ENCODE measurements at places on chromosomes 6 and 20.

- no peak for DNase-seq
Measured at GRCh38 chr20:57806975-57807374, 97.2 kb upstream of the PMEPA1 start.

DNA sequence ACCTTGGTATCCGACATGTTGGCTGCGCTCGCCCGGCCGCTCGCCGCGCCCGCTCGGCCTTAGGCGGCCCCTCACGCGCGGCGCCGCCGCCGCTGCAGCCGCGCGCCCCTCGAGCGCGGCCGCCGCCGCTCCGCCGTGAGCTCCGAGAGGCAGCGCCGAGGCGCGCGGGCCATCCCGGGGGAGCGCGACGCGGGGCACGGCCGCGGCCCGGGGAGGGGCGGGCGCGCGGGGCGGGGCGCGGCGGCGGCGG is at the start of gene KIF13A:
Gene KIF13A (minus strand): TSS at position 189 of the 250 bp plus-strand sequence. CDS start 172 bp downstream, at position 17.
- DNase-seq, result no peak

DNA sequence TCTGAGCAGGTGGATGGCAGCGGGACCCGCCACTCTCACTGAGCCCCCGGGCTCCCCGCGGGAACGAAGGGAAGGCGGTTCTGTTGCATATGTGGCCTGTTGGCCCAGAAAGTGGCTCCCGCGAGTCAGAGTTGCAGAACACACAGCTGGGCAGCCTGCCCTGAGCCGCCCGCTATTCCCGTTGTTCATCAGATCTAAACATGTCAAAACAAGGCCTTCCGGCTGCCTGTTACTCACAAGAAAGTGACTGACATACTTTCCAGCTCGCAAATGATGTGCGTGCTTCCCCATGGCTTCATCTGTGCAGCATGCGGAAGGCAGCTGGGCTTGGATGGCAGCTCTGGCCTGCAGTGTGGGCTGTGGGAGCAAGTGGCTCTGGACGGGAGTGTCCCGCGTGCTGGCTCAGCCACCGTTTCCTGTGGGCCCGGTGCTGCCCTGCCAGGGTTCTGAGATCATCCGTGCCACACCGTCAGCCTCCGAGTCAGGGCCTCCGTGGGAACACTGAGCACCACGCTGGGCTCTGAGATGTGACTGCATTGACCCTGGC is 227.3 kb downstream of the ERMARD start:
- no peak for DNase-seq

- DNase-seq, result peak; percentile 74
Measured at GRCh38 chr6:90295854-90296340, 746 bp downstream of the BACH2 start.

DNA sequence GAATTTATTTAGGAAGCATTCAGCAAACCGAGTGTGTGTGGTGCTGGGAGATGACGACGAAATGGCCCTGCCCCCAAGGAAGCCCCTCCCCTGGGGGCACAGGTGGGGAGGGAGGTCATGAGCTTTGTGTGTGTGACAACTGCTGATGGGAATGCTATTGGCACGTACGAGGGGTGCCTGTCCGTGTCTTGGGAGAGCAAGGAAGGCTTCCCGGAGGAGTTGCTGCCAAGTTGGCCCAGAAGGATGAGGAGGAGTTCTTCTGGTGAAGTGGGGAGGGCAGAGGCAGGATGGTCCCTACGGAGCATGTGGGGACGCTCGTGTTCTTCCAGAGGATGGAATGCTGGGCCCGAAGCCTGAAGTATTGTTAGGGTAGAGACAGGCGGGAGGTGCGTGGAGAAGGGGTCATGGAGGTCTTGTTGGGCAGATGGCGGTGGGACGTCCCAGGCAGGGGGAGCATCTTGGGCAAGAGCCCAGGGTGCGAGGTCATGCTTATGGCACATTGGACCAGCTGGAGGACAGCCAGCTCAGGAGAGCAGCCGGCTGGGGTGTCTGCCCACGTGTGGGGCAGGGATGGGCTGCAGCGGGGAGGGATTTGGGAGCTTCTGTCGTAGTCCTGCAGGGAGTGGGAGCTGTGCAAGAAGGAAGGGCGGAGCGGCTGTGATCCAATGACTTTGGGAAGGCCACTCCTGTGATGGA is 46.1 kb downstream of the SYNJ2 start:
- no peak for DNase-seq

- no peak for DNase-seq
Measured at GRCh38 chr20:64064145-64064698, 1.2 kb downstream of the TCEA2 start.

DNA sequence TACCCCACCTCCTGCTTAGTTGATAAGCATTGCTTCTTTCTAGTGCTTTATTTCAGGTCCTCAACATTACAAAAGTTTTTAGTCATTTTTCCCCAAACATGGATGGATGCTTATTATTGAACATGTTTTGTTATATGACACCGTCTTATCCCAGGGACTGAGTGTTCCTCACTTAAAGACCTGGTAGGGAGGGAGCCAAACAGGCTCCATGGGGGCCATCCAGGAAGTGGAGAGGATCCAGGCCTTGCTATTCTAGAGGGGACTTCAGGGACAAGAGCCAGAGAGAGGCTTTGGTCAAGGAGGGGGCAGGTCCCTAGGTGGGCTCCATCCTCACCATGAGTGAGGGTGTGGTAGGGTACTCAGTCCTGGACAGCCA is 7.4 kb downstream of the SLC32A1 start:
- DNase-seq, result no peak

GRCh38 chr20:8903655-8904605 is 165.0 kb upstream of the PLCB4 start:
- DNase-seq, result no peak

DNA sequence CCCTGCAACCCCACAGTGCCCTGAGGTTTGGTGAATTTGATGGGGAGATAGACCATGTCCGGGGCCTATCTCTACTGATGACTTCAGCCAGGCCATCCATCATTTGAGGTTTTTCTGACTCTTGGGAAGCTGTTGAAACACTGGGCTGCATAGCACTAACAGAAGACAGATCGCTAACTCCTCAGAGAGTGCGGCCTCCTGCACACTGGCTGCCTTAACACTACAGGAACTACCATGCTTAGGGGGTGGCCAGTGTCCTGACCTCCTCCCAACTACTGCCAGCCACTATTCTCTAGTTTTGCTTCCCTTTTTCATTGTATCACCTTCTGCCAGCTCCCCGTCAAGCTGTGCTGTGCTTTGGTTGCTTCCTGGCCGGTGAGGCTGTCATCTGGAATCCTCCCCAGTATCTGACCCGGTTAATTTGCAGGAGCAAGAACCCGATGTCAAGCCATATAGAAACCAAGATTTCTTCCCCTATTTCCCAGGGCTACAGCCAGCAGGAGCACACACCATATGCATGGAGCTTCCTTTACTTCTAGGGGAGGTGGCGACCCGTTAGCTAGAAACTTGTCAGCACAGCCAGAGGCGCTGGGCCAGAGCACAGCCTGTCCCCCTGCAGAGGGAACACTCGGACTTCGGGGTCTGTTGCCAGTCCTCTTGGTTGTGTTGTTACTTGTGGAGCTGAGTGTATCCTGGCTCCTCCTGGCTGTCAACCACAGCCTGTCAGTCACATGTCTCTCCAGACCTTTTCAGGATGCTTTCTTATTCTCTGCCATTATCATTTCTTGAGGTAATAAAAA is 57.3 kb upstream of the TRAF3IP2 start:
- no peak for DNase-seq

DNA sequence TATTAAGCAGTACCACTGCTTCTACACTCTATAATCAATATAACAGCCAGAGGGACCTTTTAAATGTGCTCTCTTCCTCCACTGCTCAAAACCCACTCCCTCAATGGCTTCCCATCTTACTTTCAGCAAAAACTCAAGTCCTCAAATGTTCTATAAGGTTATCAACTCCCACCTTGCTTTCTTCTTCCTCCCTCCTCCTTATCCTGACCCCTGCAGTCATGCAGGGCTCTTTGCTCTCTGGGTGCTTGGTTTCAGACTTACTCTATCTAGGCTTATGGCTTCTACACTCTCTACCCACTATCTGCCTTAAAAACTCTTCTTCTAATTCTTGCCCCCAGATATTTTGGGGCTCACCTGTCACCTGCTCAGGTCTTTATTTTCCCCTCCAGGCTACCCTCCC is 5.3 kb downstream of the ARHGAP18 start:
- DNase-seq, result no peak

- DNase-seq, result peak; percentile 5
Measured at GRCh38 chr6:33999567-33999966, 146.3 kb downstream of the GRM4 start.

DNA sequence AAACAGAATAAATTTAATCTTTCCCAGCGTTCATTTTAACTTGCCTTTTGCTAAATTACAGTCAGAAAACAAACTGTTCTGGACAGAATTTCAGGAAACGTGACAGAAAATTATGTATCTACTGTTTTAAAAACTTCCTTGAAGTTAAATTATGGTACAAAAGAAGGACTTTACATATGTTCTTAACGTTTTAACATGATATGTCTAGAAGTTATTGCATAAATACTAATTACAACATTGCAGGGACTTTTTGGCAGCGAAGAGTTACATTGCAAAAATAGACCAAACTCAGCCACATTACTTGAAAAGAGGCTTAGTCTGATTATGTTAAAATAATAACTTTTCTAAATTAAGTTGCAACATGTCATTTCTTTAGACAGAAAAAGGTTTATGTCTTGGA is 142.1 kb upstream of the IMPG1 start:
- DNase-seq, result no peak

GRCh38 chr6:126773112-126773805 is 345.2 kb upstream of the RSPO3 start:
- no peak for DNase-seq

DNA sequence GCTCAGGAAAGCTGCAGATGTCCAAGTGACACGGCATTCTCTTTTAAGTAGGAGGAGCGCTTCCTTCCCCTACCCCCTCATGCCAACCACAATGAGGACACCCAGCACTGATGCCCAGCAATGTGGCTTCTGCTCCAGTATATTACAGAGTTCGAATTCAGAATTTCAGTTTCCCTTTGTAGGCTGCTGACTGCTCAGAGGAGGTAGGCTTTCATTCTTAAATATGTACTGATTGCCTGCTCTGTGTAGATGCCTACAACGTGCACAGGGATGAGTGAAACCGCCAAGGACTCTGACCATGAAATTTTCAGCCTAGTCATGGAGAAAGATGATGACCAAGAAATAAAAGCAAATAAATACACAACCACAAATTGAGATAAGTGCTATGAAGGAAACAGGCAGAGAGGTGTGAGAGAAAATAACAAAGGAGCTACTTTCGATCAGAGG is 50.9 kb upstream of the TNFAIP3 start:
- DNase-seq, result no peak

DNA sequence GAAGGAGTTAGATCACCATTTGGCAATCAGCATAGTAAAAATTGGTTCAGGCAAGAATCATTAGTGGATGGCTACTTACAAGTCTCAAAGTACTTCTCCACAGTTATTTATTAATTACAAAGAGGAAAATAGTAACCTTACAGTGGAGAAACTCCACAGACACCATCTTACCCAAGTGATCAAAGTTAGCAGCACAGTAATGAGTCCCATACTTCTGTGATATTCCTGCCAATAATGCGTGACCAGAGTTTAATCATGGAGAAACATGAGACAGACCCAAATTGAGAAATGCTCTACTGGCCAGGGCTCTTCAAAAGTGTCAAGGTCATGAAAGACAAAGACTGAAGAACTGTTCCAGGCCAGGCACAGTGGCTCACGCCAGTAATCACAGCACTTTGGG is 9.5 kb downstream of the TBC1D7 start:
- no peak for DNase-seq

GRCh38 chr6:132592855-132593254 is 3.3 kb upstream of the TAAR5 start:
- no peak for DNase-seq

All from Peyer's patch (tissue), 4 donors.